Pulmonary artery endothelial cell (primary cell): ENCODE measurements at places on chromosomes 5 and 9. TPM values are rescaled to one million over a fixed set of nuclear protein-coding genes. Genes with fewer than 3 reads are reported as not detected.

N4BP3 gene
- total RNA-seq = 11.0 and 16.6 TPM in 2 replicates

PCDHGB7 gene
- total RNA-seq = 4.8 and 6.1 TPM in 2 replicates

SPATA31D4 gene
- not detected in 2 replicates for total RNA-seq

CER1 gene
- not detected in 2 replicates for total RNA-seq

FOXD4L5 gene
- total RNA-seq = 0.11 and 0.13 TPM in 2 replicates

GRM6 gene
- total RNA-seq = not detected in 2 replicates

KLF9 gene
- 37.1 and 50.6 TPM in 2 replicates for total RNA-seq

HAVCR2 gene
- total RNA-seq = 0.07 TPM in 1 of 2 replicates, not detected in the other

UGT3A2 gene
- total RNA-seq = not detected in 2 replicates

MAP1B gene
- 109 and 155 TPM in 2 replicates for total RNA-seq

CDC37L1 gene
- total RNA-seq = 8.5 and 14.6 TPM in 2 replicates

TMEM252 gene
- total RNA-seq = not detected in 2 replicates

SHISAL2B gene
- total RNA-seq = not detected in 2 replicates

ANGPTL2 gene
- 15.5 and 17.8 TPM in 2 replicates for total RNA-seq

RAB14 gene
- 36.3 and 39.3 TPM in 2 replicates for total RNA-seq

HSD17B3 gene
- not detected in 2 replicates for total RNA-seq

CDC20B gene
- total RNA-seq = 0.07 and 0.14 TPM in 2 replicates

PTGDS gene
- total RNA-seq = not detected in 2 replicates

PAEP gene
- total RNA-seq = not detected in 2 replicates

GPR21 gene
- total RNA-seq = 0.35 and 0.46 TPM in 2 replicates

SCAI gene
- 5.9 and 7.8 TPM in 2 replicates for total RNA-seq

PAPPA gene
- total RNA-seq = under 0.01 and 0.07 TPM in 2 replicates

PLAA gene
- total RNA-seq = 49.6 and 53.3 TPM in 2 replicates

MEF2C gene
- 33.2 and 34.3 TPM in 2 replicates for total RNA-seq

SLC6A18 gene
- total RNA-seq = not detected in 2 replicates

LRRC70 gene
- 22.2 and 37.8 TPM in 2 replicates for total RNA-seq

DBH gene
- not detected in 2 replicates for total RNA-seq

FAM53C gene
- 30.7 and 30.8 TPM in 2 replicates for total RNA-seq

NAIP gene
- 1.2 and 1.5 TPM in 2 replicates for total RNA-seq

ADGRV1 gene
- 0.04 and 0.20 TPM in 2 replicates for total RNA-seq

LECT2 gene
- not detected in 2 replicates for total RNA-seq

HACD4 gene
- total RNA-seq = 0.99 and 1.6 TPM in 2 replicates

PHF24 gene
- not detected in 2 replicates for total RNA-seq
